ENCODE measurements at places on chromosomes 2 and 18.
A peak's percentile ranks its signal among the peaks of the same experiment; 100 is the strongest.

DNA sequence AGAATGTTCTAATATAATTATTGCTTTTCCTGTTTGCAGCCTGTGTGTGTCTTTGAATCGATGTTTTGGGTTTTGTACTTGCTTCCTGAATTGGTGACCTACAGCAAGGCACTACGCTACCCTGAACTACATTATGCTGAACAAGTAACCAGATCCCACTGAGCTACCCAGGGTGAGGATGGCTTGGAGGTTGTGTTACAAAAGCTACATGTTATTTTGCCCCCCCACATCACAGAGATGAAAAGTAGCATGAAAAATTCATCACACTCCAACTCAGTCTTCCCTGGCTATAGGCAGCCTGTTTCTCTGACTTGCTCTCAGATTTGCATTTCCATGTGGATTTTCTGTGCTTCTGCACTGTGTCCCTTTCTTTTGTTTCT is 162.1 kb downstream of the LDLRAD4 start:
- no peak for DNase-seq

- no peak for DNase-seq
These were observed 10.1 kb downstream of the TANK start for GRCh38 chr2:161170377-161170776.

- no peak for DNase-seq
These were observed 2.5 kb upstream of the RHOB start for GRCh38 chr2:20444101-20444992.

- no peak for DNase-seq
These were observed 9.3 kb downstream of the MEIS1 start for GRCh38 chr2:66443979-66444861.

DNA sequence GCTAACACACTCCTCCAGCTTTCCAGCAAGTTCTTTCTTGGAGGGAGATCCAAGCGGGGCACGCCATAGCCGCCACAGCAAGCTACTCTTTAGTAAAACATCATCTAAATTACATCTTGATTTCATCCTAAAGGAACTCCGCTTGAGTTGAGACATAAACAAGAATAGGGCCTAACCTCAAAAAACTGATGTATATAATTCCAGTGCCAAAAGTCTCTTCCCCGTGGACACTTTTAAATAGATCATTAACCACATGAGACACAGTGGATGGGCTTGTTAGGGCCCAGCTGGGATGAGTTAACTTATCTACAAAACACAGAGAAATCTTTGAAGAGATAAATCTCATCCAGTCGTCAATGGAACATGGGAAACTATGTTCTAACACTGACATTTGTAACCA is 20.8 kb upstream of the MLPH start:
- no peak for DNase-seq

GRCh38 chr2:16950436-16950835 is 284.8 kb upstream of the CYRIA start:
- no peak for DNase-seq

GRCh38 chr2:74746480-74746879 is 87.4 kb upstream of the HK2 start:
- DNase-seq, result no peak

DNA sequence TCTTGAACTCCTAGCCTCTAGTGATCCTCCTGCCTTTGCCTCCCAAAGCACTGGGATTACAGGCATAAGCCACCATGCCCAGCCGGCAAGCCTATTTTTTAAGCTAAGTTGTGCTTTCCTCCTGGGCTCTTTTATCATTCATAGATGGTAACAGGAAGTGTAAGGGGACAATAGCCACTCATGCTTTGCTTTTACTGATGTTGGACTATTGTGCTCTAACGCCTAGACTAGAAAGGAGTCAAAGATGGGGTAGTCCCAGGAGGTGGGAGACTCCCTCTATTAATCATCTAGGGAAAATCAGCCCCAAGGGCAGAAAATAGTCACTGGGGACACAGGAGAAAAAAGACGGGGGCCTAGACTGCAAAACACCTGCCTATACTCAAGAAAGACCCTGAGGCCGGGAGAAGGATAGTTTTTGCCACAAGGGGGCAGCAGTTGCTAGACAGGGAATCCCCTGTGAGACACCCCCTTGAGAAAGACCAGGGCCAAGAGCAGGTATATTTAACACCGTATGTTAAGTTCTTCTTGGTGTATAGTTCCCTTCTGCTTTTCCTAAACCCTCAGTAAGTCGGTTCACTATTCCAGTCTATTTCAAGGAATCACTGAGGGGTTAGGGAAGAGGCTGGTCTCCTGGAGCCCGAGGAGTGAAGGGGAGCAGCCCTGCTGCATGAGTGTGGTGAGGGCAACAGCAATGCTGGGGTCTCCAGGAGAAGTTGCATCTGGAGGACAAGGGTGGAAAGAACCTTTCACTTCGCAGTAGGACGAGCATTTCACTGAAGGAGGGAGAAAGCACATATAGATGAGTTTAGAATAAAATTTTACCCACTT is 2.1 kb upstream of the CXCR1 start:
- peak; percentile 38 for DNase-seq

- DNase-seq, result peak; percentile 91
These were observed 3.4 kb upstream of the DUSP2 start for GRCh38 chr2:96148410-96149217.

GRCh38 chr18:49212819-49213218 is 247.6 kb downstream of the DYM start:
- DNase-seq, result no peak

DNA sequence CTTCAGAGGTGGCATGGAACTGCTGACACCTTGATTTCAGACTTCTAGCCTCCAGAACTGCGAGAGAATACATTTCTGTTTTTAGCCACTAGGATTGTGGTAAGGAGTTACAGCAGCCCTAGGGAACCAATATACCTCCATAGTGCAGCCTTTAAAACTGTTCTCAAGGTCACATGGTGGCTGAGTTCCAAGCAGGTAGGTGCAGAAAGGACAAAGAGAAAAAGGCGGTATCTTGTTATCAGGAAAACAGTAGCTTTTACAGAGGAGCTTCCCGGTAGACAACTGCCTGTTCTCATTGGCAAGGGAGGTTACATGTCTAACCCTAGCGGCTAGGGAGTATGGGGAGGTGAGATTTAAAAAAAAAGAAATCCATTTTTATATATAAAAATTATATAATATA is 96.2 kb upstream of the BCL2L11 start:
- DNase-seq, result no peak

GRCh38 chr18:32937597-32937996 is 164.8 kb upstream of the KLHL14 start:
- DNase-seq, result no peak

GRCh38 chr18:45619062-45619825 is 4.0 kb downstream of the SLC14A2 start:
- DNase-seq, result no peak

GRCh38 chr18:79485788-79486355 is 90.1 kb downstream of the NFATC1 start:
- DNase-seq, result no peak

GRCh38 chr2:15222856-15223255 is 338.3 kb downstream of the NBAS start:
- no peak for DNase-seq

DNA sequence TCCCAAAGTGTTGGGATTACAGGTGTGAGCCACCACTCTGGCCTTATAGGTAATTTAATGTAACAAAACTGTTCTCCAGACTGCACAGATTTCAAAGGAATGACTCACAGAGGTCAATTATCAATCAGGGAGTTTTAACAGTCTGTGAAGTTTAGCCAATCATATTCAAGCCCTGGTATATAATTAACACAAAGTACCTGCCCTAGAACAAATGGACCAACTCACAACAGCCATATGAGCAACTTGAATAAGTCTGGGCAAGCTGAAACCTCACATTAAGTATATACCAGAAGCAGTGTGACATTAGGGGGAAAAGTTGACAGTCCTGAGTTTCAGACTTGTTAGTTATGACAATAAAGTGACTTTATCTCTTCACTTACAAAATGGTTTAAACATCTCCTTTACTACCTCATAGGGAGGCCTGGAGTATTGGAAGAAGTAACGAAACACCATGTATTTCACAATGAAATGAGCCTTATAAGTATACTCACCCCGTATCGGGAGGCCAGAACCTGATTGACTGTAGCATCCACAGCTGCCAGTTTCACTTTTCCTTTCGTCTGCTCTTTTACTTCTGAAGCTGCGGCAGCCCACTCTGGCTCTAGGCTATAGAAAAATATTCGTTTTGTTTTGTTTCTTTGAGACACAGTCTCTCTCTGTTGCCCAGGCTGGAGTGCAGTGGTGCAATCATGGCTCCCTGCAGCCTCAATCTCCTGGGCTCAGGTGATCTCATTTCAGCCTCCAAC is 22.2 kb downstream of the PDIA6 start:
- DNase-seq, result no peak

- no peak for DNase-seq
These were observed 10.2 kb upstream of the PTPN4 start for GRCh38 chr2:119749477-119750012.

DNA sequence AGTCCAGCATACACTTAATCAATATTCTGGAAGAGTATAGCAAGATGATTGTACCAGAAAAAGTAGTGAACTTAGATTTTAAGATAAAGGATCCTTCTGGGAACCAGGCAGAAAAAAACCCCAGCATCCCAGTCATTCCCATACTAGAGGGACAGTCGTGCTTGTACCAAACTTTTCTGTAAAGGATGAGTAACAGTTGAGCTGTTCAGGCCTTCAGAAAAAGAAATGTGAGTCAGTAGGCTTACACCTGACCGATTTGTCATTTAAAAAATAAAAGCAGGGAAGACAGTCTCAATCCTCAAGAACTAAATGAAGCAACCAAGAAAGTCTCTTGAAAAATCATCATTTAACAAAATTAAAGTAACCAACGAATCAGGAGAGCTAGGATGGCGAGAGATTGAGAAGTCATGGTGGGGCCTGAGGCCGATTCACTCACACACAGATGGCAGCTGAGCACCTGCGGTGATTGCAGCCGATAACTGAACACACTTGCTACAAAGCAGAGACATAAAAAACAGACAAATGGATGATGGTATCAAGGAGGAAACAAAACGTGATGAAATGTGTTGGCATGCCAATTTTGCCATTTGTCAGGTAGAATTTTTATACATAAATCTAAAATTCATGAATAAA is 170.0 kb upstream of the ALKAL2 start:
- no peak for DNase-seq

GRCh38 chr2:189175869-189176433 is 3.6 kb downstream of the COL5A2 start:
- DNase-seq, result no peak

All from activated CD4-positive, CD25-positive, alpha-beta regulatory T cell (primary cell).